GM06990 (cell line): ENCODE measurements at places on chromosomes 5 and 9.

DNA sequence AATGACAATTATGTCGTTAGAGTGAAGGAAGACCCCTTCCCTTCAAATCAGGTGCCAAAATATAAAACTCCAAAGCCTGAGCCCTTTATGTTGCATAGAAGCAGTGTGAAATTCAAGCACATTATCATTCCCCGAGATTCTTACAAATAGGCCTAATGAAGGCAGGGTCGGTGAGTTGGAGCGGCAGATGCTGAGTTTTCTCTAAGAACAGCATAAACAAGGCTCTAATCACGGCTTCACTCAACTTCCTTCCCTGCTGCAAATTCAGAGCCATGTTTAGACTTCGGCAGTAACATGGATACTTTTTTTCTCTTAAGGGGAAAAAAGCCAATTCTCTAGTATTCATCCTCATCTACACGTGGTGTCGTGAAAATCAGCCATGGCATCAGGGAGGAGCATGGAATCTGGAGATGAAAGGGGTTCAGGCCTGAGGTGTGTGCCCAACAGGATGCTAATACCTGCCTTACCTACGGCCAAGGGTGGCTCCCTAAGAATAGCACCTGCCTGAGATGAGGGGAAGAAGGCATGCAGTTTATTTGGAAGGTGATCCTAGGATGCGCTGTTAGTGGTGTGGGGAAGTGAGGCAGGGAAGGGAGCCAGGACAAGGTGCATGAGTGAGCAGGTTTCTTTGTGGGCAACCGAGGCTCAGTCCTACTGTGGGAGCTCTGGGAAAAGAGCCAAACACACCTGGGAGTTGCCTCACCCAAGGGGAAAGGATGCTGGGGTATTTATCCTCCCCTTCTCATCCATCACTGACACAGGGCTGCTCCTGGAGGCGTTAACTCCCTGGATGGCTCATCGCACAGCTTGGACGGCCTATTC, 146.8 kb upstream of the TBC1D2 start:
- no peak for DNase-seq

DNA sequence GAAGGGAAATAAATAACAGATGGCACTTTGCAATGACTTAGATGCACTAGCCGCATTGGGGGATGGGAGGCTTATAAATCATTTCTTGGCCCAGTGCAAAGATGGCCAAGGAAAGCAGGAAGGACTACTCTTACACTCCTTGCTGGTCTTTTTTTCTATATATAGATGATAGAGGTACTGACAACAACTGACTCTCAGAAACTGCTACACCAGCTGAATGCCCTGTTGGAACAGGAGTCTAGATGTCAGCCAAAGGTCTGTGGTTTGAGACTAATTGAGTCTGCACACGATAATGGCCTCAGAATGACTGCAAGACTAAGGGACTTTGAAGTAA, 1.7 kb downstream of the CCNG1 start:
- no peak for DNase-seq

DNA sequence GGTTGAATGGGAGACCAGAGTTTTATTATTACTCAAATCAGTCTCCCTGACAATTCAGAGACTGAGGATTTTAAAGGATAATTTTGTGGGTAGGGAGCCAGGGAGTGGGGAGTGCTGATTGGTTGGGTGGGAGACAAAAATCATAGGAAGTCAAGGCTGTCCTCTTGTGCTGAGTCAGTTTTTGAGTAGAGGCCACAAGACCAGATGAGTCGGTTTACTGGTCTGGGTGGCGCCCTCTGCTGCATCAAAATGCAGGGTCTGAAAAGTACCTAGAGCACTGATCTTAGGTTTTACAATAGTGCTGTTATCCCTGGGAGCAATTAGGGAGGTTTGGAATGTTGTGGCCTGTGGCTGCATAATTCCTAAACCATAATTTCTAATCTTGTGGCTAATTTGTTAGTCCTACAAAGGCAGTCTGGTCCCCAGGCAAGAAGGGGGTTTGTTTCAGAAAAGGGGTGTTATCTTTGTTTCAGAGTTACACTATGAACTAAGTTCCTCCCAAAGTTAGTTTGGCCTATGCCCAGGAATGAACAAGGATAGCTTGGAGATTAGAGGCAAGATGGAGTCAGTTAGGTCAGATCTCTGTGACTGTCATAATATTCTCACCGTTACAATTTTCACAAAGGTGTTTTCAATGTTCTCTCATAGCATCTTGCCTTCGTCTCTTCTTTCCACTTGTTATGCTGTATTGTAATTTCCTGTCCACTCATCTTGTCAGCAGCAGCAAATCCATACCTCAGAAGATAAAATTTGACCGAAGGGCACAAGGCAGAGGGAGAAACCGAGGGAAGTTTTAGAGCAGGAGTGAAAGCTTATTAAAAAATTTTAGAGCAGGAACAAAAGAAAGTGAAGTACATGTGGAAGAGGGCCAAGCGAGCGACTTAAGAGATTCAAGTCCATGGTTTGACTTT, 59.2 kb upstream of the CLINT1 start:
- no peak for DNase-seq

DNA sequence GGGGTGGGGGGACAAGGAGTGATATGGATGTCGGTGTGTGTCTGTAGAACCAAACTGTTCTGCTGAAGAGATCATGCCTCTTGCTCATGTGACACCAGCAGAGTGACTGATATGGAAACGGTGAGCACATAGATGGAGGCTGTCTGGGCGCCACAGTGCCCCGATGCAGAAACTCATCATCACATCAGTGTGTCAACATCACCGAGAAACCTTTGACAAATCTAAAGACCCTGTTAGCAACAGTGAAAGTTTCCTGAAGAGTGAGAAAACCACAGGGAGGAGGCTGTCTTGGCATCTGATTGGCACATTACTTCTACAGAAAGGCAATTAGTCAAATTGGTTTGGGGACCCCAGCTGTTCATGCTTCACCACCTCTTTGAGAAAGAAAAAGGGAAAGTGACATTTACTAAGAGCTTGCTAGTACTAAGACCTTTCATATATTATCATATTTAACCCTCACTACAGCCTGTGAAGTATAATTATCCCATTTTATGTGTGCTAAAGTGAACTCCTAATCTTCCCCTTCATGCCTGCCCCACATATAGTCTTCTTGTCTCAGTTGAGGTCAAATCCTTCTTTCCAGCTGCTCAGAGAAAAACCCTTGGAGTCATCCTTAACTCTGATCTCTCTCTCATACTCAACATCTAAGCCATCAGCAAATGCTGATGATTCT, 25.6 kb downstream of the CSF2 start:
- peak; percentile 76 for DNase-seq

- peak; percentile 38 for DNase-seq
Observed at GRCh38 chr5:83471405-83472212, at the start of gene VCAN. TSS of gene VCAN (plus strand) at chr5:83471744. CDS start at chr5:83483519, 11,775 bp downstream.

- no peak for DNase-seq
Observed at GRCh38 chr9:119533504-119533903, 164.3 kb upstream of the BRINP1 start.

DNA sequence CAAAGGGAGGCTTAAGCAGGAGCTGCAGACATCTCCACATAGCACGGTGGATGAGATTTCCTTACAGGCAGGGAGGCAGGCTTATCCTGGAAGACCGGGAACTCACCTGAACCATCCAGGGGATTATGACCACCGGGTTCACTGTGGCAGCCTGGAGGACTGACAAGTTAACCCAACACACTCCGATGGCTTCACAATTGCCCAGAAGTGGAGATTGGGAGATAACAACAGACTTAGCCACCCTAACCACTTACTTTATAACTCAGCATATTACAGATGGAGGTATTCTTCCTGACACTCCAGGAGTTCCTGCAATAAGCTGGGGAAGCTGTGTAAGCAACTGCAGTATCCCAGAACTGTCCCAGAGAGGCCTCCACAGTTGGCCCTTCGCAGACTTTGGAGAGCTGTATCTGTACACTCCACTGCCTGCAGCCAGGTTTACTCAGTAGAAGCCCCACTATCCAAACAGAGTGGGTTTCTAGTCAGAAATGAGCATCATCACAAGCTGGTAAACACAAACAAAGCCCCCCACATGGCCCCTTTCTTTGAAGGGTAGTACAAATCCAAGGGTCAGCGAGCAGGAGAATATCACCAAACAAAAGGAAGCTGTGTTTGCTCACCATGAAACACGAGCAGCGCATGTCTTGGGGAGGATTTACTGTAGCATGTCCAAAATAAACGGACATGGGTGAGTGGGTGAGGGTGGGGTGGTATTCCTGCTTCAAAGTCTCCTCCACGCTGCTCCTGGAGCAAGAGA, 462.2 kb downstream of the RASEF start:
- DNase-seq, result no peak
